Stimulated activated CD8-positive, alpha-beta memory T cell treated with anti-CD3 and anti-CD28 coated beads, Interleukin-7, amount 100 ng/mL, for 48 hours (primary cell): ENCODE measurements at places on chromosomes 7 and 10.

DNA sequence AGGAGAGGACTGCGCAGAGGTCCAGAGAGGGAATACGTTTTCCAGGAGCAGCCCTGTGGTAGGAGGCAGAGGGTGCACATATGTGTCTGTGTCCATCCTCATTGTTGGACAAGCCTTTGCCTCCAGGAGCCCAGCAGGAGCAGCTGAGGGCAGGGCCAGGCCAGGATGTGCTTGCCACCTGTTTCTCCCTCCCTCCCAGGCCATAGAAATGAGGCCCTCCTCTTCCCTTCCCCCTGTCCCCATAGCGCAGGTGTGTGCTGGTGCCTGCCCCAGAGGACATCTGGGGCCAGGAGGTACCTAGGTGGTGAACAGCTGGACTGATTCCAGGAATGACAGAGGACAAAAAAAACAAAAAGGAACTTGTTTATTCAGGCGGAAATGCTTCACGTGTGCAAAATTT lies 10.5 kb upstream of the CXCL12 start:
- DNase-seq = no peak

DNA sequence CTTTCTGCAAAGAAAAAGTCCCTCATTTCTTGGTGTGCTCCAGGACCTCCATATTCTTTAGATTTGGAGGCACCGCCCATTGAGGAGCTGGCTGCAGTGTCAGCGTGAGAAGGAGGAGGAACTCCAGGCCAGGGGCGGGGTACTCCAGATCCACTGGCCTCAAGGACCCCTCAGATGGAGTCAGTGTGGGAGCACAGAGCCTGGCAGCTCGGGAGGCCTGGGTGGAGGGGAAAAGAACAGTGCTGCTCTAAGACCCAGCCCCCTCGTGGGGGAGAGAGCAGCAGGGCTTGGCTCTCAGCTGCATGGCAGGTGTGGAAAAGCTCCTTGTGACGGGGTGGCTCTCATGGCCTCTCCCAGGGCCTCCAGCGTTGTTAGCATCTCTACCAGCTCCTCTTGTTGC lies 70.5 kb downstream of the ITGB1 start:
- no peak for DNase-seq

DNA sequence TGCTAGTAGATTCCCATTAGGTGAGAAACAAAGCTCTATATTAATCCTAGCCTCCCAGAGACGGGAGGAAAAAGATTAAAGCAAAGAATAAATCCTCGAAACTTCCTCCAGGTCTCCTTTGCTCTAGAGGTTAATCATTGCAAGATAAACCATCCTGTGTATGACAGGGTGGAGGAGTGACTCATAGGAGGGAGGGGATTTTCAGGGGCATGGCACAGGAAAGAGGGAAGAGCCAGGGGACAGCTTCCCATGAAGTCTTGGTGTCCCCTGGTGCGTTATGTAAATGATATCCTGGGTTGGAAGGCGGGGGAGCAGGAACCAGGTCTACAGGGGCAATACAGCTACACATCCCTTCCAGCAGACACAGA lies 780 bp downstream of the CYP3A5 start:
- DNase-seq = no peak

DNA sequence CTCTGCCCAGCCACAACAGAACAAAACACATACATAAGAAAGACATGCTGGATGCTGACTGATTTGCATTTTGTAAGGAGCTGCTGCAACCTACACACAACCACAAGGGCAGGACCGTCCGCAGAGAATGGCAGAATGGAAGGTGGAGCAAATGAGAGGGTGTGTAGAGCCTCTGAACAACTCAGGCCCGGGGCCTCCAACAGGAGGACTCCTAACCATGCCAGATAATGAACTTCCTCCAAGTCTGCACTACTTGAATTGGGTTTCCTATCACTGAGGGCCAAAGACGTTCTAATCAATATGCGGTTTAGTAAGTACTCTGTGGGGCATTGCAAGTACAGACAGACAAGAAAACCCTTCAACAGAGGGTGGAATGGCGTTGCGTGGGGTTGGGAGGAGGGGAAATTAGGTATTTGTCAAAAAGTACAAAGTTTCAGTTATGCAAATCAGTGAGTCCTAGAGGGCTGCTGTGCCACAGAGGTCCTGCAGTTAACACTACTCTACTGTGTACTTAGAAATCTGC lies 14.6 kb downstream of the VOPP1 start:
- DNase-seq = no peak

DNA sequence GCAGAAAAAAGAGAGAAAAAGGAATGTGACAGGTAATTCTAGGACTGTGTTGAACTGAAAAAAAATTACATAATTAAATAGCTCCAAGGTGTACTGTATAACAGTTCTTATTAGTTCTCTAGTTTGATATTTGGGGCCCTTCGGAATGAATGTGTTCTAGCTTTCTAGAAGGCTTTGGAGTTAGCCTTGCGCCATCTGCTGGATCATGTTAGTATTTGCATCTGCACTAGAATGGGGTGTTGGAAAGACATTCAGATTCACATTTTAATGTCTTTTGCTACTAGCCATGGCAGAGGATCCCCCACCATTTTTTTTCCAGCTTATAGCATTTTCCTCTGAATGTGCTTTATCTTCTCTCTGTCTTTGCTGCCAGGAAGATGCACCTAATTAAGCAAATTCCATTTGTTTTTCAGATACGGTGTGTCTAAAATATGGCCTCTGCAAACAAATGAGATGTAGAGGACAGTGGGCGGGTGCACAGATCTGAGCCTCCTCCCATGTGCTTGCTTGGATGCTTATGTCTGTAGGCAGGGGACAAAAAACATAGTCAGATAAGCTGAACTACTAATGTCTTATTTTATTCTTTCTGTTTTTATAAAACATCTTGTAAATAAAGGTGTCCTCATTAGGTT lies 238.5 kb downstream of the PHF14 start:
- peak; percentile 2 for DNase-seq

DNA sequence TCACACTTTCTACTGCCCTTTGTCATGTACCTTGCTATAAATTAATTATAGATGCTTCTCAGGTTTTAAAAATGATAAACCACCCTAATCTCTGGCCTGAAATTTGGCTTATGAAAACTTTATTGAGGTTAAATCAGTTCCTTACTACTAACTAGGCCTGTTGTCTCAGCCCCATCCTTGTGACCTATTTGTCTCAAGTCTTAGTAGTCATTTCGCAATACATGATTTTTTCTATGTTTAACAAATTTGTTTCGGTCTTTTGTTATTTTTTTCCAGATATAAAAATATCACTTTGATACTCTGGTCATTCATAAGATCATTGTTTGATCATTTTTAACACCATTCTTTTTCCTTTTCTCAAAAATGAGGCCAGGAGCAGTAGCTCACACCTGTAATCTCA lies 411.6 kb downstream of the GFRA1 start:
- no peak for DNase-seq

GRCh38 chr10:55441777-55442176 lies 640.7 kb upstream of the PCDH15 start:
- no peak for DNase-seq

DNA sequence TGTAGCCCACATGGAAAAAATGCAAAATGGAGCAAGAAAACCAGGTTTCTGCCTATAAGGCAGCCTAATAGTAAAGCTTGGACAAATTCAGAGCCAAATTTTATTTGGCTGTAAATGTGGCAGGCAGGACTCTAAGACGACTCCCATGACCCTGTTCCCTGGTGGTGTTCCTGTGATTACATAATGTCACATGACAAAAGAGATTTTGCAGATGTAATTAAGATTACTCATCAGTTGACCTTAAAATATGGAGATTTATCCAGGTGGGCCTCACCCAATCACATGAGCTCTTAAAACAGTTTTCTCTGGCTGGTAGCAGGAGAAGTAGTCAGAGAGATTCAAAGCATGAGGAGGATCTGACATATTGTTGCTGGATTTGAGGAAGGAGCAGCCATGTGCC lies 303.1 kb upstream of the IMMP2L start:
- no peak for DNase-seq

- no peak for DNase-seq
Measured at GRCh38 chr10:11146402-11147171, 128.9 kb downstream of the CELF2 start.

DNA sequence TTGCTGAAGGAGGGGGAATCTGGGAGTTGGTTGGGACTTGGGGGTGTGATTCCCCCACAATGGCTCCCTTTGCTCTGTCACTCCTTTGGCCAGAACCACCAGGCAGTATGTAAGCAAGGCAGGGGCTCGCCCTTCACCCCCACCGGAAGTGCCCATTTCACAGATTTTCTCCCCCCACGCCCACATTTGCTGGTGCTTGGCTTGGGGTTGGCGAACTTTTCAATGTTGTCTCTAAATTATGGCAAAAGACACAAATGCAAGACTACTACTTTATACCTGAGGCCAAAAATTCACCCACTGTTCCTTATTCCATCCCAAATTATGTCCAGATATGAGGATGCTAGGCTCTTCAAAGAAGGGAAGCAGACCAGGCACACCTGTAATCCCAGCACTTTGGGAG lies 24.5 kb downstream of the RBAK start:
- DNase-seq = no peak

DNA sequence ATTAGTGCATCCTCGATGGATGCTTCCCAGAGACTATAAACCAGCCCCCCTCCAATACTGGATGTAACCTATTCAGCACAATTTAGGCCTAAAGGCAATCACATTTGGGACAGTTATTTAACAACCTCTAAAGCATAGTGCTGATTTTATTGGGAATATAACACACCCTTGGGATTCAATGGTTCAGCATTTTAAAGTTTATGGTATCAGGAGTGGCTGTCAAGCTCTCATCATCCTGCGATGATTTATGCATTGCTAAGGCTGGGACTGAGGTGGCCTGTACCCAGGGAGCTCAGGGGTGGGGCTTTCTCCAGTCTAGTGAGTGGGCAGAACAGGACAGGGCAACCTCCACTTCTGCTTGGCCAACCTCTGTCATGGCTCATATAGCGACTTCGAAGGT lies 464.9 kb downstream of the INHBA start:
- no peak for DNase-seq

GRCh38 chr10:77428691-77429395 lies 208.8 kb downstream of the KCNMA1 start:
- DNase-seq = no peak

DNA sequence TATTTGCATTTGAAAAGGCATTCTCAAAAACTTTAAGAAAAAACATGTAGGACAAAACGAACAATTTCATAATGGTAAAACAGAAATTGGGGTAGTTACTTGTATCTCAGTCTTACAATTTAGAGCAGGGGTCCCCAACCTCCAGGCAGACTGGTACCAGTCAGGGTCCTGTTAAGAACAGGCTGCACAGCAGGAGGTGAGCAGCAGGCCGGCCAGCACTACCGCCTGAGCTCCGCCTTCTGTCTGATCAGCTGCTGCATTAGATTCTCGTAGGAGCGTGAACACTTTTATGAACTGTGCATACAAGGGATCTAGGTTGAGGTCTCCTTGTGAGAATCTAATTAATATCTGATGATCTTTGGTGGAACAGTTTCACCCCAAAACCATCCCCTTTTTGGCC lies 77.3 kb downstream of the SEMA3A start:
- no peak for DNase-seq

DNA sequence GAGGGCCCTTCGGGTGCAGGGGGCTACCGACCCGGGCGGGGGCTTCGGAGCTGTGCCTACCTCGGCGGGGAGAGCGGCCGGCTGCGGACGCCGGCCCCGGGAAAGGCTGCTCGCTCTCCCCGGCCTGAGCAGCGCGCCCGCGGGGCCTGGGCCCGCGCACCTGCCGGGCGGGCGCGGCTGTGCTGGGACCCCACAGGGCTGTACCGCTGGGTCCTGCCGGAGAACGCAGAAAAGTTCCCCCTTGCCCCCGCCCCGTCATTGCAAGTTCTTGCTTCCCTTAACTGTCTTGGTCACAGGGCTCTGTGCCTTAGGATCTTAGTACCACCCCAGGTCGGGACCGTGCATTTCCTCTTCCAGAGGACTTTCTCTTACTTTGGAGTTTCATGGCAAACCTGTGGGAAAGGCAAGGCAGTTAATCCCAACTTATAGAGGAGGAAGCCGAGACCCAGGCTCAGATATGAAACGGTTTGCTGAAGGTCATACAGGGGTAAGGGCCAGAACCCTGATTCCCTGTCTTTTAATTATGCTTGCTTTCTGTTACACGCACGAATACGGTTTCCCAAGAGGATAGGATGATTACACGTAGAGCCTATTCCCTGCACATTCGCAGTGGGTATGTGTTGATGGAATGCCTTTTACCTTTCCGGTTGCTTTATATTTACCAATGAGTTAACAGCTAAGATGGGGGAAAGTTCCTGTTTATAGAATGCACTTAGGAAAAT lies 652 bp downstream of the PCGF5 start:
- DNase-seq = no peak

DNA sequence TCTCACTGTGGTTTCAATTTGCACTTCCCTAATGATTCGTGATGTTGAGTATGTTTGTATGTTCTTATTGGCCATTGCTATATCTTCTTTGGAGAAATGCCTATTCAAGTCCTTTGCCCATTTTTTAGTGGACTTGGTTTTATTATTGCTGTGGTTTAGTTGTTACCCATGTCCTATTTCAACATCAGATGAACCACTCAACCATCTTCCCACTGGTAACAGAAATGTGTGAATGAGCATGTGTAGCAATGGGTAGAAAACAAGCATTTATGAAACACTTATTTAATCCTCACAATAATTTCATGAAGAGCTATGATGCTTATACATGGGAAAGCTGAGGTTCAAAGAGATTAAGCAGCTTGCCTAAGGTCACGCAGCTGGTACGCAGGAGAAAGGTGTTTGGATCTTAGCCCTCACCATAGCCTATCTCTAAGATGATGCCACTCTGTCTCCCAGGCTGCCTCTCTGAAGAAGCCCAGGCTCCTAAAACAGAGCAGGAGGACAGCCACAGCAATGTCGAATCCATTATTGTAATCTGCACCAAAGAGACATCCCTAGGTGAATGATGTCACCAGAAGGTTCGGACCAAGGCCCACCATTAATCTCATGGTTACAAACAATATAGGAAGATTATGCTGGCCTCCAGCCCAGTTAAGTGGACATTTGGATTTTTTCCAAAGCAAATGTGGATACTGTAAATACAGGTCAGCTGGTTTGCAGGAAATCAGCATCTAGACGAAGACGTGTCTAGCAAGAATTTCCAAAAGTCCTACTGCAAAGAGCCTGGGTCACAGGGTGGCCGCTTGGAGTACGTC lies 447.6 kb upstream of the ZMIZ1 start:
- DNase-seq = no peak

DNA sequence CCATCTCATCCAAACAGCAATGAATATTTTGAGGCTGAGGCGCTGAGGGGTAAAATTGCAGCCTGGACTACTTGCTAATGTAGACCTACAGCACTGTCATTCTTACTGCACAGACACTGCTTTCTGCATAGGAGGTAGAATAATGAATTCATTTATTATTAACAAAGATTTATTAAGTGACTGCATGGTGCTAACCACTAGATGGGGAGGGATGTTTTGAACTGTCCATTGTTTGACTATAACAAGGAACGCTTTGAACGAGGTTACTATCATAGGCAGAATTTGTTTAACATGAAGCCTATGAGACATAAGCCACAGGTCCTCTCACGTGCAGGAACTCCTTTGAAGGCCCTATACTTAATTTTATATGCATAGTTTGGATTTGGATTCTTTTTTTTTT lies 143.8 kb downstream of the CFTR start:
- DNase-seq = no peak

GRCh38 chr7:69388452-69389137 lies 209.7 kb upstream of the AUTS2 start:
- DNase-seq = no peak
